ENCODE measurements at places on chromosomes 13 and 19. TPM values are rescaled to one million over a fixed set of nuclear protein-coding genes. Genes with fewer than 3 reads are reported as not detected.

The FAAP24 gene
- total RNA-seq: 8.7 TPM

The ZNF546 gene
- total RNA-seq: 5.4 TPM

The ZNF420 gene
- 8.3 TPM for total RNA-seq

The TECR gene
- 153 TPM for total RNA-seq

The ZNF583 gene
- 3.9 TPM for total RNA-seq

The NDUFS7 gene
- 97.5 TPM for total RNA-seq

Measured in T-helper 2 cell treated with Interferon-gamma antibody and Interleukin-4, amounts not matched to agents 100 ng/mL and 5 ng/mL, for 36 hours (primary cell).